Stimulated activated CD4-positive, alpha-beta T cell treated with anti-CD3 and anti-CD28 coated beads, Interleukin-1b, Interleukin-23, amount 100 ng/mL, for 1 hour (primary cell): ENCODE measurements at places on chromosomes 4 and X.
A peak's percentile ranks its signal among the peaks of the same experiment; 100 is the strongest.

- DNase-seq = no peak
These were observed 7.4 kb downstream of the COL25A1 start for GRCh38 chr4:109295081-109295480.

DNA sequence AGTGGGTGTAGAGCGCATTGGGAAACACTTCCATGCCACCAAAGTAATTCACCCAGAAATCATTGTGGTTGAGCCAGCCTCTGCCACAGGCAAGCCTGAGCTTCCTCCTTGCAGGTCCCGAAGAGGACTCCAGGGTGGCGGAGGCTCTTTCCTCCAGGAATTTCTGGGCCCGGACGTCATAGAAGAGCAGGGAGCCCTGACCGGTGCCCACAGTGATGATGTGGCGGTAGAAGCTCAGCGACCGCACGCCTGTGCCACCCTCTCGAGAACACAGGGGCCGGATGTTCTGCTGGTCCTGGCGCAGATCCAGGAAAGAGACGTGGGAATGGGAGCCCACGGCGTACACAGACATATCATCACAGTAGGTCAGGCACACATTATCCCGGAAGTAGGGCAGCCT is 1.3 kb downstream of the DCAF12L1 start:
- no peak for DNase-seq

DNA sequence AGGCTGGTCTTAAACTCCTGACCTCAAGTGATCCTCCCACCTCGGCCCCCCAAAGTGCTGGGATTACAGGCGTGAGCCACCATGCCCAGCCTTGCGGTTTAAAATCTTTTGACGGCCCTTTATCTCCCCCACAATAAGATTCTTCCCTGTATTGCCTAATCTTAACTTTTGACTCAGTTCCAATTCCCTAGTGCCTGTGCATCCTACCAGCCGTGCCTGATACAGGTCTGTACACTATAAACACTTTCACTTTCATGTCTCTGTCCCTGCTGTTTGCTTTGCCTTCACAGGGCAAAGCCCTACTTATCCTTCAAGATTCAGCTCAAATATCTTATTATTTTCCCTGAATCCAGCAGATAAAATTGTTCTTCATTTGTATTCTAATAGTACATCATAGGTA is 74.6 kb downstream of the WDR44 start:
- no peak for DNase-seq

GRCh38 chr4:167918077-167918476 is 174.3 kb upstream of the ANXA10 start:
- no peak for DNase-seq

GRCh38 chr4:32196950-32197688 is 1477.0 kb downstream of the PCDH7 start:
- DNase-seq = no peak

DNA sequence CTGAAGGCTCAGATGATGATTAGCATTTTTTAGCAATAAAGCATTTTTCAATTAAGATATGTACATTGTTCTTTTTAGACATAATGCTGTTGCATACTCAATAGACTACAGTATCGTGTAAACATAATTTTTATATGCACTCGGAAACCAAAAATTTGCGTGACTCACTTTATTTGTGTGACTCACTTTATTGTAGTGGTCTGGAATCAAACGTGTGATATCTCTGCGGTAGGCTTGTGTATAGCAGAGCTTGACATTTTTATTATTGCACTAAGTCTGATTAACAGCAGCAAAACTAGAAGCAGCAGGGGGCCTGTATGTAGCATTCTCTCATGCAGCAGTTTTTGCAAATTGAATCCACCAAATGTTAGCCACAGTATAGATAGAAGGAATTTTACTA is 119.1 kb upstream of the PRDX4 start:
- DNase-seq = no peak

DNA sequence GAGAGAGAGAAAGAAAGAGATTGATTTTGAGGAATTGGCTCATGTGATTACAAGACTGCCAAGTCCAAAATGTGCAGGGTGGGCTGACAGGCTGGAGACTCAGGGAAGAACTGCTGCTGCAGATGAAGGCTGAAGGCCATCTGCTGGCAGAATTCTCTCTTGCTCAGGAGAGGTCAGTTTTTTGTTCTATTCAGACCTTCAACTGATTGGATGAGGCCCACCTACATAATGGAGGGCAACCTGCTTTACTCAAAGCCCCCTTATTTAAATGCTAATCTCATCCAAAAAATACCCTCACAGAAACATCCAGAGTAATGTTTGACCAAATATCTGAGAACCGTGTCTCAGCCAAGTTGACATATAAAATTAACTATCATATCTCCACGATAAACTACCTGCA is 38.2 kb upstream of the MAMLD1 start:
- DNase-seq = no peak

DNA sequence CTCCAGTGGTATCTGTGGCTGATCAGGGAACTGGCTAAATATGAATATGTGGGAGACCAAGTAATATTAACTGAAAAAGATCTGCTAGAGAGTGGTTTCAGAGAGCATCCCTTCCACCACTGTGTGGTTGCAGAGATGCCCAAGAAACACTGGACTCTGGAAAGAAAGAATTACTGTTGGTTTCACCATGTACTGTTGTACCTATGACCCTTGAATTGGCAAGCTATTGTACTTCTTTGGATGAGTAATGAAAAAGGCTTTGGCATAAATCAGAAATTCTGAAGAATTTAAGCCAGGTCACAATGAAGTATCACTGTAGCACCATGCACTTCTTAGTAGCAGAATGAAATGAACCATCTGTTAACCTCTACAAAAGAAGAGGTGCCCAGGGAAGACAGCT is 134.4 kb upstream of the INTU start:
- no peak for DNase-seq

- no peak for DNase-seq
These were observed 82.4 kb upstream of the BEND4 start for GRCh38 chr4:42234817-42235216.

DNA sequence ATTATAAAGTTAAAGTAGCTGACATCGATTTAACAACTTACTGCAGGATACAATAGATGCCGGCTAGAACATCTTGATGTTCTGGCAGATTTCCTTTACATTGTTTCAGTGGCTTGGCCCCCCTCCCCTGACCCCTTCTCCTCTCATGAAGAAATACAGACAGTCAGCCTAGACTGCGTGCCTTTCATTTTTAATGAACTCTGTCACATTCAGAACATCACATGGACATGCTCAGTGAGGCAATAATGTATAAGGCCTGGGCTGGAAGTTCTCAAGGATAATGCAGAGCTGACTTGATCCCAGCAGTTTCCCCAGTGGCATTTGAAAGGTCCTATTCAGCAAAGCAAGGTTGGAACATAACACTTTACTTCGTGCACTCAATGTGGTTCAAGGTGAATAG is 239.2 kb downstream of the ANK2 start:
- no peak for DNase-seq

DNA sequence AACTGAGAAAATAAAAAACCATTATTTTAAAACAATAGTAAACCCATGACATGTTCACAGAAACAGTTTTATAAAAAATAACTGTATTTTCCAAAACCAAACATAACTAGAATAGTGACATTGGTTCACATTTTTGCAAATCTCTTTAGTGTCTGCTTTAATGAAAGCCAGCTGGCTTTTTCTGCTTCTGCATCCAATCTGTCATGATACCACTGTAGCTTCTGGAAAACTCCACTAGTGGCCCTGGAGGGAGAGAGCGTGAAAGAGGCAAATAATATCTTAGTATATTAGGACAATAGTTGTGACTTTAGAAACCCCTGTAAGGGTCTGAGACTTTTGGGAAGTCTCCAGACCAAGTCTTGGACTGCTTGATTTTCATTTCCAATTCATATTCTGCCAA is 31.1 kb downstream of the FGFBP1 start:
- DNase-seq = no peak

- no peak for DNase-seq
These were observed 10.1 kb downstream of the PAPSS1 start for GRCh38 chr4:107709916-107710315.

- DNase-seq = no peak
These were observed 1068.8 kb downstream of the ARAP2 start for GRCh38 chr4:35175487-35175886.

DNA sequence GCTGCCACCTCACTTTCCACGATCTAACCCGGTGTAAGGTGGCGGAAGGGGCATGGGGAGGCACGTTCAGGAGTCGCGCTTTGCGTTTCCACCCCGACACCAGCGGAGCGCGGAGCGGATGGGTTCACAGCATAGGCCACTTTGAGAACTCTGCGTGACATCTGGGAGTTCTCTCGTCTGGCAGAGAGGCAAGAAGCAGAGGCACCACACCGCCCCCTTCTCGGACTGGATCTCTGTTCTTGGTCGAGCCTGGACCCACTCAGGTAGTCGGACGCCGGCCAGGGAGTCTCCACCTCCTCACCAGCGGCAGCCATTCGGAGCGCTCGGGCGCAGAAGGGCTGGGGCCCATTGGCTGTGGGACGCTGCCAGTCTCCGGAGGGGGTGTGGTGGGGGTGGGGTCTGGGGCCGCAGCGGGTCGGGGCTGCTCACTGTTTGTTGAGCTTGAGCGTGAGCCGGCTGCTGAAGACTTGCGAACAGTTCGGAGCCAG is at the start of gene DACH2:
Gene DACH2 (plus strand): TSS at position 428 of the 488 bp plus-strand sequence.
- DNase-seq = peak; percentile 8

DNA sequence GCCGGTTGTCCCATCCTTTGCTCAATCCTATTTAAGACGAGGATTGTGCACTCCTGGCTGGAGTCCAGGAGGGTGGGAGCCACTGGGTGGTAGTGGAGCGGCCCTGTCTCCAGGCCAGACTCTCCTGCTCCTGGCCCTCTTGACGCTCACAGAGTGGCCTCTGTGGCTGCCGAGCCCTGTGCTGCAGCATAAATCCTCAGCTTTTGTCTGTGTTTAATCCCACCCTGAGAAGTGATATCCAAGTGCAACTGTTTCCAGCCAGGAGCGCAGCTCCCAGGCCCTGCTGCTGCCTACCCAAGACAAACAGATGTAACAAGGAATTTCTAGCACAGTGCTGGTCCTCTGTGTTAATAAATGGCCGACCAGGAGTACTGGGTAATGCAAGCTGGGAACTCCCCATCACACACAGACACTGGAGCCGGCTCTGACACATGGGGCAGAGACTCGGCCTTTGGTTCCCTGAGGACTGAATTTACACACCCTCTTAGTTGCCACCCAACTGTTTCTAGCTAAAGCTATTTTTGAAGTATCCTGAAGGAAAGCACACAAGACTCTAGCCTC is 85.3 kb downstream of the GATB start:
- DNase-seq = no peak

DNA sequence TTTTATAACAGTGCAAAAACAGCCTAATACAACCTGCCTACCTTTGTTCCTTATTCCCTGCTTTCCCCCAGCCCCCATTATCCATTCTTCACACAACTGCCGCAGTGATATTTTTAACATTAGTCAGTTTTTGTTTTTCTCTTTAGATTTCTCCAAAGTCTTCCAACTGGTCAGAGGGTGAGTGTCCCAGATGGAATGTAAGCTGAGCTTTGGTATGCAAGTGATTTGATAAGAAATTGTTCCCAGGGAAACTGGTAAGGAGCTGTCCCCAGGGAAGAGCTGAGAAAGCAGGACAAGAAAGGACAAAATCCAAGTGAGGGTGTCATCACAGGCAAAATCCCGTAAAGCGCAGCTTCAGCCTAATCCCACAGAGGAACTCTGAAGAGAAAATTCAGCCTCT is 475.5 kb upstream of the ADGRL3 start:
- no peak for DNase-seq

DNA sequence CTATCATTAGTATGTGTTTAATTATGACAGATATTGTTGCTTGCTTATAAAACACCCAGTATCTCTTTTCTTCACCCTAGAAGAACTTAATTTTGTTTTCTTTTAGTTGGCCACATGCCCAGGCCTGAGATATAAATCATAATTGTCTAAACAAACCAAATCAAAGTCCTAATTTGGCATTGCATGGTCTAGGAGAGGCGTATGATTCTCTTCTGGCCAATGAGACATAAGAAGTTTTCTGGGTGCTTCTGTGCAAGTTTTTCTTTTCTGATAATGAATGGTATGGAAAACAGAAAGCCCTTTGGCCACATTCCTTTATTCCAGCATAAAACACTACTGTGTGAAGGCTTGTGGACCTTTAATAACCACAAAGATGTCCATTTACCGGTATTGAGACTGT is 192.9 kb upstream of the CTSO start:
- DNase-seq = no peak
